ENCODE measurements at places on chromosomes 5 and 9.

DNA sequence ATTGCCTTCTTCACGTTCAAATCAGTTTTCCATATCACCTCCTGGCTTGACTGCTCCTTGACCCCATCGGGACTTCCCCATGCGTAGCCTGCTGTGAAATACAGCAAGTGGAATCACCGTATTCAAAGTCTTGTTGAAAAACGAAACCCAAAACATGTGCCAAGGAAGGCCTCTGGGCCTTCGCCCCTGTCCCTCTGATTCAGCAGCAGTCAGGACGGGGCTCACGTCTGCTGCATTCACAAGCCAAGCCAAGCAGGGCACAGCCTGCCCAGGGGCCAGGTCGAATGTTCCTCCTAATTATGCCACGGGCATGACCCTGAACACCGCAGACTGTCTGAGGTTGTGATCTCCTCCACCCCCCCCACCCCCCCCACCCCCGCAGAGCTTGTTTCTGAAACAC lies 960 bp upstream of the CTNND2 start:
- no peak for DNase-seq

DNA sequence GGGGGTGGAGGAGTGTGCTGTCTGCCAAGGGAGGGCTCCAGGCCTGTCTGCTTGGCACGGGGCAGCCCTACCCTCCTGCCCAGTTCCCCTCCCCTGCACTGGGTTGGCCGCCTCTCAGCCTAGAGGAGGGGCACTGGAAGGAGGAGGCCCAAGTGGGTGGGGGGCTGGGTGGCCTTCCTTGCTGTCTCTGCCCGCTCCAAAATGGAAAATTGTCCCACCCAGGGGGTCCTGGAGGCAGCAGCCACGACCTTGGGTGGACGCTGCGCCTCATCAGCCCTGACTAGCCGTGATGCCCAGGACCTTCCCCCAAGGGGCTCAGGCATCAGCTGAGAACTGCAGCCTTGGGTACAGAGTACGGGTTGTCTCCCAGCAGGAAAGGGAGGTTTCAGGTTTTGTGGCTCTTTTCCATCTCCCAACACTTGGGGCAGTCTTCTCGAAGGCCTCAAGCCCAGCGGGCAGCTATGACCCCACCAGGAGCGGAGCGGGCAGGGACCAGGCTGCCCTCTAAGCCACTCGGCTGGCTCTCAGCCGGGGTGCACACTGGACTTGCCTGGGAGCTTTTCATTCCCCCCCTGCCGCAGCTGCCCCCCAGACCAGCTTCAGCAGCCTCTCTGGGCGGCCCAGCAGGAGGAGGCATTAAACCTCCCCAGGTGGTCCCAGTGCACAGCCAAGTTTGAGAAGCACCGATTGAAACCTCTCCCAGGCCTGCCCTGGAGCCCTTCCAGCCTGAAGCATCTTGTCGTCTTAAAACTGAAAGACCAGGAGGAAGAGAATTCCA lies 20.6 kb downstream of the NTNG2 start:
- DNase-seq, result no peak

GRCh38 chr5:95985249-95985648 lies 23.6 kb upstream of the ELL2 start:
- no peak for DNase-seq

GRCh38 chr9:135880438-135880837 lies 26.9 kb downstream of the CAMSAP1 start:
- DNase-seq, result no peak

DNA sequence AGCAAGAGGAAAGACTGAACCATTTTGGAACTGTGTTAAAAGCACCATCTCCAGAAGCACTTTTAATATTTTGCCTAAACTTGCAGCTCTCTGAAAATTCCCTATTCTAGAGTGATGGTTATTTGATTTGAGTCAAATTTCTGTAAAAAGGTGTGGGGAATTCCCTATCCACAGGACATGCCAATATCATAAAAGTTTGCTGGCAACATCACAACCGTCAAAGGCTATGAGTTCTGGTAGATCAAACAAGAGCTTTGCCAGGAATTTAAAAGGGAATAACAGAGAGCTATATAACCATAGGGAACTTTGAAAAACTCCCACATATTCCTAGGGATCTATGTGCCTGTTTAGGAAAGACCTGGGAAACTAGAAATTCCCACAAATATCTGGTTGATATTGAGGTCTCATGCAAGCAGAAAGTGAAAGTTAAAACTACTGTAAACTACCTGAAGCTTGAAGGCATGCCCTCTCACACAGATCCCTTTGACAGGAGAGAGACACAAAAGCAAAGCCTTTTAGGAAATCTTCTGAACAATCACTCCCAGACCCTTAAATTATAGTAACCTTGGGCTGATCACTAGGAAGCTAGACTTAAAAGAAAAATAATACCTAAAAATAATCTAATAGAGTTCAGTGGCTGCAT lies 549.9 kb downstream of the ANXA1 start:
- DNase-seq, result no peak

- no peak for DNase-seq
These were observed 82.9 kb downstream of the TMEM215 start for GRCh38 chr9:32866273-32866672.

GRCh38 chr5:128408622-128409021 lies 129.4 kb downstream of the FBN2 start:
- no peak for DNase-seq

GRCh38 chr9:83132768-83133167 lies 69.8 kb upstream of the RASEF start:
- DNase-seq, result no peak

- no peak for DNase-seq
These were observed 720.7 kb upstream of the RIOK2 start for GRCh38 chr5:97903742-97904141.

GRCh38 chr5:149820536-149821510 lies 90.7 kb downstream of the PPARGC1B start:
- no peak for DNase-seq

DNA sequence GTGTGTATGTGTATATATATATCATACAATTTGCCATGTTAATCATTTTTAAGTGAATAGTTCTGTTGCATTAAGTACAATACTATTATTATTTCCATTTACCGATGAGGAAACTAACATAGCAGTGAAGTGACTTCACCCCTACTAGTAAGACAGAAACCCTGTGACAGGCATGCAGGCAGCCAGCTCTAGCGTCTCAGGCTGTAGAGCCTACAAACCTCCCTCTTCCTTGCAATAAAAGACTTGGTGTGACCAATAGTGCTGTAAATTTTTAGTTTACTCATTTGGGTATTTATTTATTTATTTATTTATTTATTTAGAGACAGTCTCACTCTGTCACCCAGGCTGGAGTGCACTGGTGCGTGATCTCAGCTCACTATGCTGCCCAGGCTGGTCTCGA lies 24.7 kb downstream of the FNBP1 start:
- no peak for DNase-seq

GRCh38 chr5:173114536-173114935 lies 29.8 kb upstream of the BNIP1 start:
- DNase-seq, result no peak

GRCh38 chr5:72380492-72381274 lies 60.5 kb downstream of the PTCD2 start:
- no peak for DNase-seq

DNA sequence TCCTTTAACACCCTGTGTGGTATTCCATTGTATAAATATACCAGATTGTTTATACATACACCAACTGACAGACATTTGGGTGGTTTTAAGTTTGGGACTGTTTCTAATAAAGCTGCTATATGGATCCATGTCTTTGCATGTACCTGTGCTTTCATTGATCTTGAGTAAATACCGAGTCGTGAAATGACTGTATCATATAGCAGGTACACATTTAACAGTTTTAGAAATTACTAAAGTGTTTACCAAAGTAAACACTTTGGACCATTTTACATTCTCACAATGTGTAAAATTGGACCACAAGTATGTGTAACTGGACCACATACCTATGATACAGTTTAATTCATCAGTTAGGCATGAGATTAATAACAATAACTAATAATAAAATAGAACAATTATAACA lies 175.2 kb downstream of the FBXL17 start:
- DNase-seq, result no peak

- no peak for DNase-seq
These were observed 638 bp downstream of the MARCHF3 start for GRCh38 chr5:127029581-127030258.

- DNase-seq, result no peak
These were observed 426.3 kb downstream of the CETN3 start for GRCh38 chr5:89983216-89983615.

- DNase-seq, result no peak
These were observed 240.7 kb downstream of the CSNK1G3 start for GRCh38 chr5:123752552-123753179.

GRCh38 chr5:51472472-51472871 lies 89.2 kb downstream of the ISL1 start:
- no peak for DNase-seq

GRCh38 chr5:58818465-58818864 lies 235.6 kb downstream of the RAB3C start:
- DNase-seq, result no peak

- no peak for DNase-seq
These were observed 303.2 kb downstream of the PRR16 start for GRCh38 chr5:120767178-120767820.

DNA sequence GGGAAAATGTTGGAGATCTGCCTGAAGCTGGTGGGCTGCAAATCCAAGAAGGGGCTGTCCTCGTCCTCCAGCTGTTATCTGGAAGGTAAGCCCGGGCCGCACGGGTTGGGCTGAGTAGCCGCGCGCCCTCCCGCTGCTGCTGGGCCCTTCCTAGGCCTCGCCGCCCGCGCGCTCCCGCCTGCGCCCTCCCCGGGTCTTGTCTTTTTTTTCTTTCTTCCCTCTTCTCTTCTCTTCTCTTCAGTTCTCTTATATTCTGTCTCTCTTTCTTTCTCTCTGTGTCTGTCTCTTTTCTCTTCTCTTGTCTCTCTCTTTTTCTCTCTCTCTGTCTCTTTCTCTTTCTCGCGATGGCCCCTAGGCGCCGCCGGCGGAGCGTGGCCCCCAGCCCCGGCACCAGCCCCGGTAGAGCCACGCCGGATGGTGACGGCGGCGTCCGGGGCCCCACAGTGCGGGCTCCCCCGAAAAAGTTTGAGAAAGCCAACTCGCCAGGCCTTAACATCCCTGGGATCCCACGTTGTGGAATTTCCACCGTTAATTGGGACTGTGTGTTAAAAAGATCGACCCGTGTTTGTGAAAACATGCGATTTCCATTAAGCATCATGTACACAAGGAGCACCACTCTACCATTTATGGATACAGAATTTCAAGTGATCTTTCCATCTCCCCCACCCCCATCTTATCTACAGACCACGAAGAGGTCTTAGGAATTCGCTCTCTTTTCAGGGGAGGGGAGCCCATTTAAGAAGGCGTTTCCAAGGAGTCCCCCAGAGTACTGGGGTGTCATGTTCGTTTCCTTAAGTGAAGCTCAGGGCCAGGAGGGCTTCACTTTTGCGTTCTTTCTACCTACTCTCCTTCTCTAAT lies 616 bp downstream of the ABL1 start:
- DNase-seq, result no peak

Measured in activated CD8-positive, alpha-beta memory T cell treated with anti-CD3 and anti-CD28 coated beads for 4 hours (primary cell).